ENCODE measurements at places on chromosomes 11 and 22.
A peak's percentile ranks its signal among the peaks of the same experiment; 100 is the strongest.

GRCh38 chr11:102989379-102990047 is 34.0 kb upstream of the MMP13 start:
- no peaks in the 10 kb centered on the region for H3K4me1 ChIP-seq
- H3K4me3 ChIP-seq, result no peak overlapping the region
- H3K27me3 ChIP-seq, result peaks cover 24% of the 10 kb centered on the region
- DNase-seq, result no peak

- H3K27ac ChIP-seq, result no peak overlapping the region
- H3K4me3 ChIP-seq, result no peak overlapping the region
- DNase-seq, result no peak
- H3K4me1 ChIP-seq, result no peaks in the 10 kb centered on the region
- no peaks in the 10 kb centered on the region for H3K27me3 ChIP-seq
- peaks cover 3% of the 10 kb centered on the region for H3K36me3 ChIP-seq
Observed at GRCh38 chr11:47433157-47433556, 6.9 kb upstream of the PSMC3 start.

DNA sequence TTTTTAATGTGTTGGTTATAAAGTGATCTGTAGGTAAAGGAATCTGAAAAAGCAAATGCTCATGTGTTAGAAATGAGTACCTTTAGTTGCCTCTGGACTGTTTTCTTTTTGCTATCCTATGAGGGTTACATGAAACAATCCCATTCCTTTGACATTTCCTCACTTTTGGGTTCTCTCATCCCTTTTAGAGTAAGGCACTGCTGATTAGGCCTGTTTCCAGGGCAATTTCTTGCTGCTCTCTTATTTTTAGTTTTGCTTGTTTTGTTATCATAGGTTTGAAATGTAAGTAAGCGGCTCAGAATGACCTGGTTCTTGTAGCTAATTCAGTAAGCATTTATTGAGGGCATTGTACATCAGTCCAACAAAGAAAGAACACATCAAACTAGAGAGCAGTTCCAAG is 138.9 kb downstream of the DDX10 start:
- H3K36me3 ChIP-seq, result peaks cover 5% of the 10 kb centered on the region
- H3K4me3 ChIP-seq, result no peak overlapping the region
- H3K27ac ChIP-seq, result no peak overlapping the region
- no peaks in the 10 kb centered on the region for H3K27me3 ChIP-seq
- DNase-seq, result no peak
- H3K4me1 ChIP-seq, result peaks cover 9% of the 10 kb centered on the region

DNA sequence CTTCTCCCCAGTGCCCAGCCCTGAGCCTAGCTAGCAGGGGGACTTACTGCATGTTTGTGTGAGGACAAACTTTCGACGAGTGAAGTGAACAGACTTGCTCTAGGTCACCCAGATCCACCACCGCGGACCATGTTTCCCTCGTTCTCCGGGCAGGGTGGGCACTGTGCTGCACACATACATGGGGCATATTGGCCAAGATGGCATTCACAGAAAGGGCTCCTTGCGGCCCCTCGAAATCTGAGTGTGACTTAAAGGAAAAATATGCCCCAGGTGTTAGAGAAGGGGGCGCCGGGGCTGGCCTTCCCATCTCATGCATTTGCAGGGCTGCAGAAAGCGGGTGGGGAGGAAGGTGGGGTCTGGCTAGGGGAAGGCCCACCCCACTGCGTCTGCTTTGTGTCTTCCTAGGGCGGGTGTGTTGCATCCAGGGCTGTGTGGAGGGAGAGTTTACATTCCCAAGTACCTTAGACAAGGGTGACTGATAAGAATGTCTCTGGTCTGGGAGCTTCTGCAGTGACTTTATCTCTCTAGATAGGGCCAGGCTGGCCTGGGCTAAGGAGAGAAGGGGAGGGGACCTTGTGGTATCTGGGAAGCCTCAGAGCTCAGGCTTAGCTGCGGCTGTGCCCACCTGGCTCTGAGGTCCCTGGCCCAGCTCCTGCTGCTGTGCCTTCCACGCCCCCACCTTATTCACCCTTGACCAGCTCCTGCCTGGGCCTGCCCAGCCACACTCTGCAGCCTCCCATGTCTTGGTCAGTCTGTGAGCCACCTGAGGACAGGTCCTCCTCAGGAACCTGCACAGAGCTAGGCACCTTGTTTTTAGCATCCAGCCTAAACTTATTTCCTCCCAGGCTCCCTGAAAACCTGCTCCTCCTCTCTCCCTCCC is 45.8 kb downstream of the LRRC32 start:
- peaks cover 2% of the 10 kb centered on the region for H3K36me3 ChIP-seq
- no peak for DNase-seq
- H3K27ac ChIP-seq, result peak overlapping the region; percentile 29
- H3K4me3 ChIP-seq, result no peak overlapping the region
- H3K27me3 ChIP-seq, result no peaks in the 10 kb centered on the region

DNA sequence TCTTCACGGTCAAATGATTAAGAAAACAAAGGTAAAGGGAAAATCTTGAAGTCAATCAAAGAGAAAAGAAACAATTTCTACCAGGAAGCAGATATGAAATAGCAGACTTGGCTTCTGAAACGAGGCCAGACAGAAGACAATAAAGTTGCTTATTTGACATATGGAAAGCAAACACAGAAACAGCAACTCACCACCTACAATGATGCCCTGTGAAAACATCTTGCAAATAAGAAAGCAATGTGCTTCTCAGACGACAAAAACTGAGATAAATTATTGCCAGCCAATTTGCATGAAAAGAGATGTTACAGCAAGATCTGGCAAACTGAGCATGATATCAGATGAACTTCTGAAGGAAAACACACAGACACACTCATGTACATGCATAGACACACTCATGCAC is 45.9 kb upstream of the CTSC start:
- no peaks in the 10 kb centered on the region for H3K27me3 ChIP-seq
- peaks cover 5% of the 10 kb centered on the region for H3K4me1 ChIP-seq
- H3K36me3 ChIP-seq, result no peaks in the 10 kb centered on the region
- no peak overlapping the region for H3K27ac ChIP-seq
- H3K4me3 ChIP-seq, result no peak overlapping the region

DNA sequence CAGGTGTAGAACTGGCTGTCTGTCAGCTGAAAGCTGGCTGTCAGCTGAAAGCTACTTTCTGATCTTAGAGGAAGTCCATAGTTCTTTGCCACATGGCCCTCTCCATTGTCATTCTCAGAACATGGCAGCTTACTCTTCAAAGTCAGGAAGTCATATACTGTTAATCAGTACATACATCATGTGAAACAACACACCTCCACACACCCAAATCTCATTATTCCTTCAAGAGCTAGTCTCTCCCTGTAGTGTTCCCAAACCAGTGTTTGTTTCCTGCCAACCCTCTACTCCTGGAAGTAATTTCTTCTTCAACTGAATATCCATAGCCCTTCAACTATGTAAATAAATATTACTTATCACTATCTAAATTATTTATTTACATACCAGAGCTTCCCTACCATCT is 58.9 kb downstream of the OR5AK2 start:
- H3K4me3 ChIP-seq, result no peak overlapping the region
- H3K4me1 ChIP-seq, result no peaks in the 10 kb centered on the region
- no peaks in the 10 kb centered on the region for H3K36me3 ChIP-seq
- no peaks in the 10 kb centered on the region for H3K27me3 ChIP-seq

DNA sequence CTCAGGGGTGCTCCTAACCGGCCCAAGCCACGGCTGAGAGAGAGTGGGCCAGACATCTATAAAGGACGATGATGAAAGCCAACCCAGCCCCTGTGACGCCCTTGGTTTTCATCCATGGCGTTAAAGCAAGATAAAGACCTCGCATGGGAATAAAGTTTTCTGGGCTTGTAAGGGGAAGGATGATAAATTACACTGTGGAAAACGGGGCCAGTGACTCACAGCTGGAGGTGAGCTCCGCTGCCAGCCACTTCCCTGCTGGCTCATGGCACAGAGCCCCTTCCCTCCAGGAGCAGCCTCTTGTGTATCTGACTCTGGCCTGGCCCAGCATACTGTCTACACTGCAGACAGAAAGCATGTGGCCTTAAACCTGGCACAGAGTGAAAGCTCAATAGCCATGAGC is 503.2 kb upstream of the B3GAT1 start:
- H3K4me3 ChIP-seq, result no peak overlapping the region
- H3K27me3 ChIP-seq, result peaks cover 44% of the 10 kb centered on the region
- H3K36me3 ChIP-seq, result no peaks in the 10 kb centered on the region

GRCh38 chr11:77630157-77630710 is 7.4 kb downstream of the CLNS1A start:
- peaks cover 21% of the 10 kb centered on the region for H3K4me1 ChIP-seq
- H3K27me3 ChIP-seq, result no peaks in the 10 kb centered on the region
- H3K27ac ChIP-seq, result peak overlapping the region; percentile 11
- no peak for DNase-seq
- H3K36me3 ChIP-seq, result peaks cover 26% of the 10 kb centered on the region

- no peaks in the 10 kb centered on the region for H3K27me3 ChIP-seq
- DNase-seq, result no peak
- no peak overlapping the region for H3K27ac ChIP-seq
Observed at GRCh38 chr11:132717824-132718223, 814.5 kb downstream of the OPCML start.
